ENCODE measurements at places on chromosomes 3 and 15.

DNA sequence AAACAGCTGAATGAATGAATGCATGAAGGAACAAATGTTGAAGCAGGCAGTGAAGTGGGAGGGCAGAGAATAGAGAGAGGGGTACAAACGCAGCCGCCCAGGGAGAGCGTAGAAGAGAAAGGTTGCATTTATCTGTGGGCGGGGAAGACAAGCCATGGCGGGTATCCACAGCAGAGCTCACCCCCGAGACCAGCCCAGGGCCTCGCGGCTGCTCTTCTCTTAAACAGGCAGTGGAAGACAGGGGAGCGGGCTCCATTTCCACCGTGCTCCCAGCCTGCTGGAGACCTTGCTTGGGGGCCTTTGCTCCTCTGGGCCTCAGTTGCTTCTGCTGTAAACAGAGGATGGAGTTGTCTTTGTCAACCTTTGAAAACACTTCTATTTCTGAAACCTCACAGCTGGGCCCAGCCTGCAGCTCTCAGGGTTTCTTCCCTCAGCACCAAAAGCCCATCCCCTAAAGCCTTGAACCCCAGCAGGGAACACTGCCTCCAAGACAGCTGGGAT is 259.5 kb downstream of the UACA start:
- no peak for DNase-seq

DNA sequence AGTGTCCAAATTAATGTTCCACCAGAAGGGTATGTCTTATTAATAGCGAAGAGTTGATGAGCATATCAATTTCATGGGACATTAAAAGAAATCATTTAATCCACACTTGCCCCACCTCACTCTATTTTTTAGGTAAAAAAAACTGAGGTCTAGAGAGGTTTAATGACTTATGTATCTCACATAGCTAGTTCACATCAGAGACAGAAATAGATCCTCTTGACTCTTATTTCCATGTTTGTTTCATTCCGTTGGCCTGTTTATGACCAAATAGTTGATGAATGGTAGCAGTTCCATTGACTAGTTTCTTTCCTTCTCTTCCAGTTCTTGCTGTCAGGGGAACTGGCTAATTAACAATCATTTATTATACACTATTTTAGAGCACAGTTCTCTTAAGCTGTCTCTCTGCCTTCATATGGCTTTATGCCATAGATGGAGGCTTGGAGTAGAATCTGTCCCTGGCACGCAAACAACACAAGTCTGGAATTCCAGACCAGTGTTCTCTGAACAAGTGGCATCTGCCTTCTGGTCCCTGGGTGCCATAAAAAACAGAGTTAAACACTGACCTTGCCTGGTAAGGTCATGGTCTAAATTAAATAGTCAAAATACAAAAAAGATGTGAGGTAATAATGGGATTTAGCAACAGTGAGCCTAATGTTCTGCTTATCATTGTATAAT is 220.0 kb upstream of the CGNL1 start:
- DNase-seq = no peak

- DNase-seq = no peak
Measured at GRCh38 chr3:66692042-66692765, 191.4 kb upstream of the LRIG1 start.

DNA sequence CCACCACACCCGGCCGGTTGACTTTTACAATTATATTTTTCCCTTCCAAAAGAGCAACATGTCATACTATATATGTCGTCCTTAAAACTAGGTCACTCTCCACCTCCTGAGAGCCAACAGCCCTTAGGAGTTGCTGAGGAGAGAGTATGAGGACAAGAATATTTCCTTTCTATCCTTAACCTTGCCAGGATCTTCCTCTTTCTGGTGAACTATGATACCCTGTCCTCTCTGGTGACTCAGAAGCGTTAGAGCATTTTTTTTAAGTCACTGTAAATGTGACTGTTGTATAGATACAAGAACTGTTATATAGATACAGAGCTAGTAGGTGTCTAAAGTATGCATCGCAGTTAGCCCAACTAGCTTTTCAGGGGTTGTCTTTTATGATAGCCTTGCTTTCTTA is 33.7 kb upstream of the MTHFS start:
- DNase-seq = no peak

GRCh38 chr15:68791431-68792283 is 29.0 kb downstream of the ANP32A start:
- DNase-seq = no peak

DNA sequence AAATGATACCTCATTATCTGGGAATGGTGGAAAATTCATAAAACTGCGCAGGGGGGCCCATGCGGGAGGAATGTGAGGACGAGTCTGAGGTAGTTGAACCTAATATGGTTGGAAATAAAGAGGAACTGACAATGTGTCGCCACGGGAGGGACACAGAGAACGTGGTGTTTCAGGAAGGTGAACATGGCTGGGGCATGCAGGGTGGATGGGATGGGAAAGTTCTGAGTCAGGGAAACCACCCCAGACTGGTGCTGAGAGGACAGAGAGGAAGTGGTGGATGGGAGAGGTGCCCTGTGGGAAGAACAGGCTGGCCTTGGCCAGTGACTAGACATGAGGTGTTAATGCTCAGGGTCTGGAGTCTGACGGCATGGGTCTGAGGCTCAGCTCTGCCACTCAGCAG is 137.1 kb upstream of the WNT5A start:
- no peak for DNase-seq

DNA sequence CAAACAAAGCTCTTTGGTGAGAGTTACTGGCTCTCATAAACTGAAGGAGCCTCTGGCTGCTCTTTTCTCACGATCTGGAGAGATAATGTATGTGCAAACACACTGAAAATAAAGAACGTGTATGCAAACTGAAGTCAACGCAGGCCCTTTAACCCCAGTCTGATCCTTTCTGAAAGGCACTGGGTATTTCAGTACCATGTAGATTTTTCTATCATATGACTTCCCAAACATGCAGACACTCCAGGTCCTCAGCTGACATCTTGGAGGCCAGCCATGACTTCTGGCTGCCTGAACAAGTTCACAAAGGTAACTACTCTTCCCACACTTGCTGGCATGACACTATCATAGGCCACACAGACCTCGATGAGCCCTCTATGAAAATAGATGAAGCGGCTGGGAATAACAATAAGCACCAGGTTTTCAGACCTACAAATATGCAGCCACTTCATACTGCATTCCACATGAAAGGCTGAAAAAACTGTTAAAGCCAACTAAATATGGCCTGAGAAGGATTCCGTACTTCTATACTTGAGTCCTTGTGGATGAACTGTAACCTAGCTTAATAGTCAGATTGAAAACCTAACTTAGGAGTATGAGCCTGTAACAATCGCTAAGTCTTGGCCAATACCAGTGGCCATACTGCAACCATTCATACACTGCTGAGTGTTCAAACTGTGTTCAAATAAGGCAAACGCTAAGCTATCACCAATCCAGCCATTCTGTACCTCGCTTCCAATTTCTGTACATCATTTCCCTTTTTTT is 121.3 kb downstream of the THRB start:
- no peak for DNase-seq

GRCh38 chr15:81962482-81962881 is 83.3 kb downstream of the MEX3B start:
- DNase-seq = no peak

- DNase-seq = no peak
Measured at GRCh38 chr3:161745741-161746140, 249.1 kb downstream of the OTOL1 start.

DNA sequence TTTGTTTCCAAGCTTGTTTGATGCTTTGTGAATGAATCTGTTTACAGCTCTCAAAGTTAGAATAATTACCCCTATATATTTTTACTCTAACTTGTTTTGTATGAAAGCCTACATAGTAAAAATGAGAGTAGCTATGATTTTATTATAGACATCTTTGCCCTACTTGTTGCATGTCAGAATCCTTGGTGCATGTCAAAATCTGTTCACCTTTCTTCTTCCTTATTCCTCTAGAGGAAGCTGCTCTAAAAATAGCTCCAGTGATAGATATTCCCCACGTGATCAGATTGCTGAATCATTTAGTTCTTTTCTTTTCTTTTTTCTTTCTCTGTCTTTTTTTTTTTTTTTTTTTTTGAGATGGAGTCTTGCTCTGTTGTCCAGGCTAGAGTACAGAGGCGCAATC is 39.8 kb downstream of the LRRC49 start:
- no peak for DNase-seq

DNA sequence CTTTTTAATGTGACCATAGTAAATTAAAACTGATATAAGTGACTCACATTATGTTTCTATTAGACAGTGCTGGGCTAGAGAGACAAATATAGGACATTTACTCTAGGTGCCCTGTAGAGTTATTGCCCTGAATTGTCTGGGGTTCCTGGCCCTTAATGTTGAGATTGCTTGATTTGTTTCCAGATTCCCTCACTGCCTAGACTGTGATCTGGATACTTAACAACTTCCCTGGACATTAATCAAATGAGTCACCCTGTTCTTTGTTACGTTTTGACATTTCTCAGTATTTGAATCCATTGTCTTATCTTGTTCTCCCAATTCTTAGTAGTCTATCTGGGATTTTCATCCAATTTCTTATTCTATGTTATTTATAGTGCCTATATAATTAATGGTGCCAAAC is 65.8 kb downstream of the DTWD1 start:
- DNase-seq = no peak

- no peak for DNase-seq
Measured at GRCh38 chr15:52362497-52362896, 66.9 kb upstream of the MYO5C start.

DNA sequence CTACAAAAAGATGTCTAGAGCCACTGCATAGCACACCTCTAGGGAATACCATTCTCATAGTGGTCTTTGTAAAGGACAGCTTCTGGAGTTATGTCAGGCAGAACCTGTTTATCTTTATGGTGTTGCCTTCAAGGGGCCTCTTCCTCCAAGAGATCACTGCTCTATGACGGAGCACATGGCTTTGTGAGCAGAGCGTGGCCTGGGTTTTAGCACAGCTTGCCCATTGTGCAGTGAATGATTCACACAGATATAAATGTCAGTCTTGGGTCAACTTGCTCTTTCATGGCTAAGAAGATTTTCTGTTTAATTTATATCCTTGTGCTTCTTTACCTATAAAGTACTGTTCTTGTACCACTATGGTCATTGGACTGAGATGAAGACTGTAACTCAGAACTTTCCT is 41.5 kb upstream of the RBMS3 start:
- no peak for DNase-seq

DNA sequence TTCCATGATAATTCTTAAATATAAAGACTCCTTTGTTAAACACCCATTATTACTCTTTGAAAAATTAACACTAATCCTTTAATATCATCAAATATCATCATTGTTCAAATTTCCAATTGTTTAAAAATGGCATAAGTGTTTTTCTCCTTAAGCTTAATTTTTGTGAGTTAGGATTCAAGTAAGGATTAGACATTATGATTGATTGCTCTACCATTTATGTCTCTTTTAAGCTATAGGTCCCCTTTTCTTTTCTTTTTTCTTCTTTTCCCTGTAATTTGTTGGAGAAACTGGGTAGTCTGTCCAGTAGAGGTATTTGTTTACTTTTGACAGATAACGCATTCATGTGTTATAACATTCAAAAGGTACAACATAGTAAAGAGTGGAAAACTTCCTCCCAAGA is 9.1 kb downstream of the ABHD2 start:
- no peak for DNase-seq

DNA sequence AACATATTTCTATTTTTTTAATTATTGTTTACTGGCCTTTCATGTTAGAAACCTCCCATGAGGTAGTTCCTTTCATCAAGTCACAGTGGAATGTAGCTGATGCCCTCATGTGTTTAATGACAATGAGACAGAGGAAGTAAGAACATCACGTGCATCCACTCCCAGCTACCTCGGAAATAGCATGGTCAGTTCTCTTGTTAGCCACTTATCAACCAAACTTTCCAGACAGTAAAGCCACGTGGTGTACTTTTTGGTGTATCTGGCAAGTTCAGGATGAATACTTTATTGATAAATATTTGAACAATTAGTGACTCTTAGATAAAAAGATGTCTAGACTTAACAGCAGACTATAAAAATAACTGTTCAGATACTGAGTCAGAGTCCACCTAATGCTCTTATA is 781.7 kb downstream of the MECOM start:
- DNase-seq = no peak

- no peak for DNase-seq
Measured at GRCh38 chr3:34881026-34881425, 758.3 kb upstream of the ARPP21 start.

GRCh38 chr3:99918715-99919114 is 101.1 kb downstream of the CMSS1 start:
- no peak for DNase-seq

GRCh38 chr15:24224161-24224560 is 451.4 kb upstream of the NPAP1 start:
- DNase-seq = no peak

- no peak for DNase-seq
Measured at GRCh38 chr3:133588035-133588434, 14.5 kb downstream of the CDV3 start.

DNA sequence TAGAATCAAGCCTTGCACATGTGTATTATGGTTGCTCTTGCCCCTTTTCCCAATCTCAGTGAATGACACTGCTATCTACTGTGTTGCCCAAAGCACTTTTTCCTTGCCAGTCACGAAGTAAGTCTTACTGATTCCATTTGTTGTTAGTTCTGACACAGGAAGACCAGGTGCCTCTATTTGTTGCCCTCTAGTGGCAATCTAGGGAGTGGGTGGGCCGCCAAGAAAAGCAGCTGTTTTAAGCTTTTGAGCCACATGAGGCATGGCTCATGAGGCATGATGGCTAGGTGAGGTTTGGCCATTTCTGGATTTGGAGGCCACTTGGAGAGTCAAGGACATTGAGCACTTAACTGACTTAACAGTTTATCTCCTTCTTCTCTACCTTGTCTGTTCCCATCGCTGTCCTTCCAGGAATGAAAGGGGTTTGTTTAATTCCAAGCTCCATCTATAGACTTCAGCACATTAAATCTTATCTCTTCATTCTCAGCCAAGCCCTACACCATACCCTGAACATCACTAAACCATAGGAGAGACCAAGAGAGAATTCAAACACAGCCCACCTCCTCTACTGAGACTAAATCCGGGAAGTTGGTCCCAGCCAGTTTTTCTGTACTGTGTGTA is 103.1 kb downstream of the HCN4 start:
- DNase-seq = no peak

DNA sequence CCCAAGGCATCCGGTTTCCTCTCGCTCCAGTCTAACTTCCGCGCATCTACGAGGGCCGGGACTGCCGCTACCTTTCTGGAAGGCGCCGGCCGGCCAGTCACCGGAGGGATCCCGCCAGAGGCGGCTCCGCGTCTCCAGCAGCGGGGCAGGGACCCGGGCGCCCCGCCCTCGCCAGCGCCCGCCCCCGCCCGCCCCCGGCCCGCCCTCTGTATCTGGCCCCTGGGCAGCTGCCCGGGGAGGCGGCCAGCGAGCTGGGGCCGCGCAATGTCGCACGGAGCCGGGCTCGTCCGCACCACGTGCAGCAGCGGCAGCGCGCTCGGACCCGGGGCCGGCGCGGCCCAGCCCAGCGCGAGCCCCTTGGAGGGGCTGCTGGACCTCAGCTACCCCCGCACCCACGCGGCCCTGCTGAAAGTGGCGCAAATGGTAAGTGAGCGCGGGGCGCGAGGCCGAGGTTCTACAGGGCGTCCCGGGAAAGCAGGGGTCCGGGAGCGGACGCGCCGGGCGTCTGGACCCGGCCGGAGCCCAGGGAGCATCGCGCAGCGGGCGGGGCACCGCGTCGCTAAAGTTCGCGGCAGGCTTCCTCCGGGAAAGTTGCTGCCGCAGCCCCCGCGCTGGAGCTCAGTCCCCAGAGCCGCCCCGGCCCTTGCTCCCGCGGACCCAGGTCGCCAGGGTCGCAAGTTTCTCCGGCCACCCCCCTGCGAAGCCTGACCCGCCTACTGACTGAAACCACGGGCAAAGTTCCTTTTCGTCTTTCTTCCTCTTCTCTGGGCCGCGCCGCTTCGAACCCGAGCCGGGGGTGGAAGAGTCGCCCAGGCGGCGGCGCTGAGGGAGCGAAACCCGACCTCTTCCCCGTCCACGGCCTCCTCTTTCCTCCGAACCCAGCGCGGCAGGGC is at the start of gene CMTM7:
Gene CMTM7 (plus strand): TSS at position 211 of the 893 bp plus-strand sequence. CDS start 54 bp downstream, at position 265.
- DNase-seq = no peak
